NK-92 treated with Interleukin-12 subunit alpha and Interleukin-12 subunit beta, amount 100 ng/mL, for 24 hours (cell line): ENCODE measurements at places on chromosomes 11 and 22.

DNA sequence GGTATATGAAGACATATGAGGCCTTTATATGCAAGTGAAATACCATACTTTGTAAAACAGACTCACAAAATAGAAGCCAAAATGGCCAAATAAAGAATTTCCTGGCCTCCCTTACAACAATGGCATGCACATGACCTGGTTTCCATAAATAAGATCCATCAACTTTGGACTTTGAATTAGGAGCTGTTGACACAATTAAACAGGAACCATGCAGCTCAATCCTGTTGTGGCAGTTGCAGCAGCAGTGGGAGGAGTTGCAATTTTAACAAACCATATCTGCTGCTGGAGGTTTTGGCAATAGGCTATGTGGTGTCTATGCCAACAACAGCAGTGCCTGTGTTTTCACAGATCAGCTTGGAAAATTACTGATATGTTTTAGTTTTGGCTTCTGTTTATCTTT is 818.6 kb downstream of the FAM181B start:
- no peak for DNase-seq

- DNase-seq = no peak
Observed at GRCh38 chr11:11169715-11170351, 183.2 kb downstream of the CSNK2A3 start.

DNA sequence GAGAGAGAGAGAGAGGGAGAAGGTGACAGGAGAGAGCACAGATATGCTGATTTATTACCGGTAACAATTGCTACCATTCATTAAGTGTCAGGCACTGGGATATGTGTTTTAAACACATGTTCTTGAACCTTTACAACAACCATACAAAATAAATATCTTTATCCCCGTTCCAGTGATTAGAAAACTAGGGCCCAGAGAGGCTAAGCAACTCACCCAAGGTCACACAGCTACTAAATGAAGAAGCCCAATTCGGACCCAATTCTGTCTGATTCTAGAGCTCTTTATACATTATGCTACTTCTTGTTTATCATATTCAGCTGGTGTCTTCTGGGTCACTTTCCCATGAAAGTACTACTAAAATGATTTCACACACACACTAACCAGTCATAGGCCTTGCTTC is 154.0 kb upstream of the RAG2 start:
- no peak for DNase-seq

DNA sequence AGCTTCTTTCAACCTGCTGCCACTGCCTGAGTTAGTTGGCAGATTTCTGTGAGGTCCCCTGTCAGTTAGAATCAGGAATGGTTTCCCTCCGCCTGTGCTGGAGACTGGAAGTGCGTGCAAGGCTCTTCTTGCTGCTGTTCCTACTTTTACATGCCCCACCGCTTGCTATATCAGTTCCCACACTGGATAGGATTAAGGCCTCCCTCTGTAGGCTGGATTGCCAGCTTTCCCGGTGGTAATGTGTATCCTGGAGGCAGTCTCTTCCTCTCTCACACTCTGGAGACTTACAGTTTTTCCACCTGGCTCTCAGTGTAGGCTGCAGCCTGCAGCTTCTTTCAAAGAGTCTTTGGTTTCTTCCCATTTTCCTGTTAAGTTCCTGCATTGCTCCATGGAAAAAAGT is 66.5 kb downstream of the ARHGAP42 start:
- no peak for DNase-seq

GRCh38 chr22:45548247-45548840 is 45.7 kb downstream of the FBLN1 start:
- no peak for DNase-seq

GRCh38 chr11:12224537-12224893 is 114.1 kb downstream of the MICAL2 start:
- DNase-seq = peak; percentile 95

DNA sequence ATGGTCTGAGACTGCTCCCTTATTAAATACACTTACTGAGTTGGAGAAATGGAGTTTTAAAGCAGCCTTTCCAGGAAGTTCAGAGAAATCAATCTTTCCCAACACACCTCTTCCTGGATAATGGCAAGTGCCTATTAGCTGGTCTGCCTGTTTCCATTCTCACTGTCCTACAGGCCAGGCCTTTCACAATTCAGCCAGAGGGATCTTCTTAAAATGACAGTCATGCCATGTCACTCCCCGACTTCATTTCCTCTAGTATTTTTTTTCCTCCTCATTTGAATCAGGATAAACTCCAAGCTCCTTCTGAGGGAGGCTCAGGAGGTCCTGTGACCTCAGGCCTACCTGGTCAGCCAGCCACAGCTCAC is 62.6 kb downstream of the FDX1 start:
- no peak for DNase-seq

DNA sequence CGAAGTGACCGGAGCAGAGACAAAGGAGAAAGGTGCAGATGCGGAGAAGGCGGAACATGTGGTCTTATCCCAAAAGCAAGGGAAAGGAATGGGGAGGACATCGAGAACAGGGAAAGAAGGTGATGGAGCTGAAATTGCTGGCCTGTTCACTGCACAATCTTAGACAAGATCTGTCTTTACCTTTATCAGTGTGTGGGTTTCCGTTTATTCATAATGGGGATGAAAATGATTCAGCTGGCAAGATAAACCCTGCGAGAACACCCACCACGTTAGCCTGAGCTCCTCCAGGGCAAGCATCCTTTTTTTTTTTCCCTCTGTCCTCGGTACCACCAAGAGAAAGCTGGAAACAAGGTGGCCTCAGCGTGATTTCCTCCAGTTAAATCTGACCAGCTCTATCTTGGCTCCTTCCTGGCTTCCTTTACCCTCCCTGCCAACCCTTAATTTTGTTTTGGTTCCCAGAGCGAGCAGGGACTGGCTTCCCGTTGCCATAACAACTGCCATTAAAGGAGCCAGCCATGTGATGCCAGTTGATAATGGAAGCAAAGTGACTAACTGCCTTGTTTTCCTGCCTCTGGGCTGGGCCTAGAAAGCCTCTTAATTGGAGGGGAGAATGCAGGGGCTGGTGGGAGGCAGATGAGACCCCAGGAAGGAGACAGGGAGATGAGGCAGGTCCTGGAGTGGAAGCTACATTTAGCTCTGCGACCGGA is 4.2 kb downstream of the SGSM1 start:
- no peak for DNase-seq

DNA sequence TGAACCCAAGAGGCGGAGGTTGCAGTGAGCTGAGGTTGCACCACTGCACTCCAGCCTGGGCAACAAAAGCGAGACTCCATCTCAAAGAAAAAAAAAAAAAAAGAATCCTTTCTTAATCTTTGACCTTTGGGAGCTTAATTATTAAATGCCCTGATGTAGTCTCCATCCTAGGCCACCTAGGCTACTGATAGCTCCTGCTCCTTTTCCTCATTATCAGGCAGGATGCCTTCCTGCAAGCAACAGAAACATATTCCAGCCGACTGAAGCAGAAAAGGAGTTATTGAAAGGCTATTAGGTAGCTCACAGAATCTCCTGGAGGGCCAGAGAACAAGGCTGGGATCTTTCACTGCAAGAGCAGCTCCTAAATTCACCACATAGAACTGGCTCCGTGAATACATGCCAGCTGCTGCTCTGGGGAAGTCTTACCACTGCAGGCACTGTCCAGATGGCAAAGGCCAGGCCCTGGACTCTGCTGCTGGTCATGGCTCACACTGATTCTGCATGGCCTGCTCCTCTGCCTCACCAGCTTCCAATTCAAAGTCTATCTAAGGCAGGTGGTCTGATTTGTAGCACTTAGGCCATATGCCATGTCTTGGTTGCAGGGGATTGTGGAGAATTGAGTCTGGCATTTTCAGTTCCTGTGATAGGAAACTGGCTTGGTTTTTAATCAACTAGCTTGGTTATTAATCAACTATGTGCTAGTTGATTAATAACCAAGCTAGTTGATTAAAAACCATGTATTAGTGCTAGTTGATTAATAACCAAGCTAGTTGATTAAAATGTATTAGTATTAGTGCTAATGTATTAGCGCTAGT is 26.0 kb upstream of the POLD3 start:
- no peak for DNase-seq
